ENCODE measurements at places on chromosomes 7 and 10.

GRCh38 chr10:2986391-2986801 lies 81.0 kb upstream of the PFKP start:
- no peak for DNase-seq

GRCh38 chr7:134870781-134871180 lies 91.3 kb downstream of the CALD1 start:
- DNase-seq, result no peak

- no peak for DNase-seq
These were observed 18.0 kb upstream of the SFMBT2 start for GRCh38 chr10:7428673-7429350.

DNA sequence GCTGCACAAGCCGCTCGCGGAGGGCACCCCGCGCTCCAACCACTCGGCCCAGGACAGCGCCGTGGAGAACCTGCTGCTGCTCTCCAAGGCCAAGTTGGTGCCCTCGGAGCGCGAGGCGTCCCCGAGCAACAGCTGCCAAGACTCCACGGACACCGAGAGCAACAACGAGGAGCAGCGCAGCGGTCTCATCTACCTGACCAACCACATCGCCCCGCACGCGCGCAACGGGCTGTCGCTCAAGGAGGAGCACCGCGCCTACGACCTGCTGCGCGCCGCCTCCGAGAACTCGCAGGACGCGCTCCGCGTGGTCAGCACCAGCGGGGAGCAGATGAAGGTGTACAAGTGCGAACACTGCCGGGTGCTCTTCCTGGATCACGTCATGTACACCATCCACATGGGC lies 50.0 kb downstream of the FIGNL1 start:
- DNase-seq, result no peak

GRCh38 chr10:96334616-96335526 lies 23.9 kb downstream of the OPALIN start:
- no peak for DNase-seq

- no peak for DNase-seq
These were observed 32.0 kb upstream of the BMPR1A start for GRCh38 chr10:86724445-86724844.

DNA sequence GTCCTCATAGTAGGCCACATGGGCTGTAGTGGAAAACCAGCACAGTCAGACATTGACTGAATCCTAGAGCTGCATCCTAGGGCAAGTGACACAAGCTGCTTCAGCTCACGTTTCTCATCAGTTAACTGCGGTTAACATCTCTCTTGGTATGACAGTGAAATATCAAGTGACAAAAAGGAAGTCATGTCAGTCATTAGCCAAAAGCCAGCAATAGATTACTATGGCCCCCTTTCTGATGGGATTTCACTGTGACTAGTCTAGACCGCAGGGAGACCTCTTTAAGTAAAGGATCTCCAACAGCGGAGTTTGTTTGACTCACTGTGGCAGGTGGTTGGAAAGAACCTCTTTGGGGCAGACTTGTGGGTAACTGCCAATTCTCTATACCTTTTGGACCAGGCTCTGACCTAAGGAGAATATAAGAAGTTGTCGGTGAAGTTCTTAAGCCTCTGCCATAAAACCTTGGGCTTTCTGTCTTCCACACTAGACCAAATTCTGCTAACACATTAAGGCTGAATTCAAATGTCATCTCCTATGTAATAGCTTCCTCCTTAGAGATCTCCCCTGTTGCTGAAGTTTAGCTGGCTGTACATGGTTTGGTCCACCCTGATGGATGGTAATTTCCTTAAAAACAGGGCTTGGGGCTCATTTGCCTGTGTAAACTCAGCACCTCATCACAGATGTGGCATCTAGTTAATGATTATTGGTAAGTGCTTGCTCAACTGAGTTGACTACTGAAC lies 115.3 kb downstream of the SGMS1 start:
- DNase-seq, result peak; percentile 19

GRCh38 chr10:130432850-130433249 lies 296.7 kb downstream of the GLRX3 start:
- no peak for DNase-seq

DNA sequence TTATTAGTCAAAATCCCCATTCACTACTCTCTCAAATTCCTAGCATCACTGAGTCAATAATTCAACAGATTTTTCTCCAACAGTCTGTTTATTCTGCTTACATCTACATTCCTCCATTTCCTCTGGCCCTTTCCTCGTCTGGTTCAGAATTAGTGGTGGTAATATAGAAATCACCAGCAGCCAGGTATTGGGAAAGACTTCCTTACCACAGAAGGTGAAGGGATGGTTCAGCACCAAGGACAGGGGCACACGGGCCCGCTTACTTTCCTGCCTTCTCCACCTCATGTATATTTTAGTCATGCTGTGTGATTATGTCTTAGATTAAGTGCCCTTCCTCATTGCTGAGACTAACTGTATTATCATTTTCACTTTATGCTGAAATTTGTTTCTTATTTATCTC lies 70.4 kb upstream of the APBB1IP start:
- DNase-seq, result peak; percentile 63

DNA sequence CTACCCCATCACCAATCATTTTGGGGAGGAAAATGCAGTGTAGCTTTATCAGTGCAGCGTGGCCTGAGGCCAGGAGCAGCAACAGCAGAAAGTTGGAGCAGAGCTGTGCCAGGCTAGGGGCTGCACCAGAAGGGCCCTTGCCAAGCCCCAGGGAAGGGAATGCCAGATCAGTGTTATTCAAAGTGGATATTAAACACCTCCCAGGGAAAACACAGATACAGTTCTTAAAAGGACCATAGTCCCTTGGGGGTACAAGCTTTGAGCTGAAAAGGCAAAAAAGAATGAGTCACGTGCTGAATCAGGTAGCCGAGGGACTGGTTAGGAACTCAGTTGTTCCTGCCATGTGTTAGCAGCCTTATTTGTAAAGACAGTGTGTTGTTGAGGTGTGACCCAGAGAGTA lies 54.0 kb downstream of the GSDME start:
- DNase-seq, result no peak

- no peak for DNase-seq
These were observed 13.5 kb upstream of the PCGF5 start for GRCh38 chr10:91206837-91207474.

DNA sequence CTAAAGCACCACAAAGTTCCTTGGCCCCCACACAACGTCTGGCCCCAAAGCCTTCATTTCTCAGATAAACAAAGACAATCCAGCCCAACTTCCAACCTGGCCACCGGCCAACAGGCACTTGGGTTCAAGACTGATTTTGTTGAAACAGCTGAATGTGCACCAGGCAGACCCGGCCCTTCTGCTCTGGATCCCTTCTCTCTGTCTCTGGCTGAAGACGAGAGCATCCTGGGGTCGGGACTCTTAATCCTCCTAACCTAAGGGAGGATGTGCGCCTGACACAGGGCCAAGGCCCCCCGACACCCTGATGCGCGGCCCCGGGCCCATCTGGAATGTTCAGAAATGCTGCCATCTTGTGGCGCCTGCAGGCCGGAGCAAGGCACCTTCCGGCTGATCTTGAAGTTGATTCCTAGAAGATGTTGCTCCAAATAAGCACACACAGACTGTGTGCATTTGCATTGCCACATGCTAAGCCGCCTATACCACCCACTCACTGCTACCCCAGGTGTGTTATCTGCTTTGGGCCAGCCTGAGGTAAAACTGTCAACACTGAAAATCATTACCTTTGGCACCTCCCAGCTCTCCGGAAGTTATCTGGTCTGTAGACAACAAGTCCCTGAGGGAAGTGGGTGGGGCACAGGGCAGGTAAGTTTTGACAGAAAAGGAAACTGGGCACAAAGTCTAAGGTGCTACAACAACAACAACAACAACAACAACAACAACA lies 98.4 kb upstream of the HABP2 start:
- DNase-seq, result no peak

DNA sequence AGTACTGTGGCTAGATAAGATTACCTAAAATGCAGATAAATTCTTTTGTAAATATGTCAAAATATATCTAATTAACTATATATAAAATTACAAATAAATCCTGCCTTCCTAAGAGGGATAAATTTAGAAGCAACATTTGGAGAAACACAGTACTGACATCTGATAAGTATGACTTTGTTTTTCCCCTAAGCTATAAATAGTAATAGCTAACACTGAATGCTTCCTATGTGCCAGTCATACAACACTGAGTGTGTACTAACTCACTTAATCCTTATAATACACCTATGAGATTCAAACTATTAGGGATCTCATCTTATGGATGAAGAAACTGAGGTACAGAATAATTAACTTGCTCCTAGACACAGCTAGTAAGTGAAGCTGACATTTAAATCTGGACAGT lies 733.4 kb downstream of the MAGI2 start:
- no peak for DNase-seq

DNA sequence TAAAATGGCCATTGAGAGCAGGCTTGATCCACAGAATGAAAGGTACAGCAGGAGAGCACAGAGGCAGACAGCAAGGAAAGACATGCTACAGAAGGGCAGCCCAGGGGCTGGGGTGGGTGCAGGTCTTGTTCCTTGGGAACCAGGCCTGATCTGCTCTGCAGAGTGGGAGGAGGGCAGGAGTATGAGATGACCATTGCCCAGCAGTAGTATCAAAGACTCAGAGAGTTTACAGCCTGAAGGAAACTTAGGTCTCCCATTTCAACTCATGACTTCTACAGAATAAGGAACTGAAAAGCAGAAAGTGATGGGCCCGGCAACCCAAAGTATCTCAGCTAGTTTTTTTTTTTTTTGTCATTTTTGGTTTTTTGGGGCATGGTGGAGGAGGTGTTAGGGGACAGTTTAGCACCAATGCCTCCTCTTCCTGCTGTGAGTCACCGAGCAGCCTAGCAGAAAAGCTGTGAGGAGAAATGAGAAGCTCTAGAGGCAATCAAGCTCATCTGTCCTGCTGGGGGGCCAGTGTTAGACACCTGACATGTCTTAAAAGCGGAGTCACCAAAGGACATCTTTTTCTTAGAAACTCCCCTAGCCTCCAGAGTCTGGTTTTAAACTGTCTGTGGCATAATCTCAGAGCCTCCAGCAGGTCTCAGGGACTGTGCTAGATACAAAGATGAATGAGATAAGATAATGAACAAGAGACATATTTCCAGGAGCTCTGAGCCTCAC lies 34.3 kb upstream of the HERPUD2 start:
- DNase-seq, result no peak

GRCh38 chr10:72828294-72828693 lies 65.2 kb upstream of the OIT3 start:
- DNase-seq, result no peak

- DNase-seq, result no peak
These were observed 95.8 kb downstream of the SEMA3C start for GRCh38 chr7:80823057-80823456.

GRCh38 chr10:113920875-113921274 lies 66.4 kb downstream of the NHLRC2 start:
- no peak for DNase-seq

- DNase-seq, result no peak
These were observed 75.9 kb downstream of the ADARB2 start for GRCh38 chr10:1661416-1661815.

DNA sequence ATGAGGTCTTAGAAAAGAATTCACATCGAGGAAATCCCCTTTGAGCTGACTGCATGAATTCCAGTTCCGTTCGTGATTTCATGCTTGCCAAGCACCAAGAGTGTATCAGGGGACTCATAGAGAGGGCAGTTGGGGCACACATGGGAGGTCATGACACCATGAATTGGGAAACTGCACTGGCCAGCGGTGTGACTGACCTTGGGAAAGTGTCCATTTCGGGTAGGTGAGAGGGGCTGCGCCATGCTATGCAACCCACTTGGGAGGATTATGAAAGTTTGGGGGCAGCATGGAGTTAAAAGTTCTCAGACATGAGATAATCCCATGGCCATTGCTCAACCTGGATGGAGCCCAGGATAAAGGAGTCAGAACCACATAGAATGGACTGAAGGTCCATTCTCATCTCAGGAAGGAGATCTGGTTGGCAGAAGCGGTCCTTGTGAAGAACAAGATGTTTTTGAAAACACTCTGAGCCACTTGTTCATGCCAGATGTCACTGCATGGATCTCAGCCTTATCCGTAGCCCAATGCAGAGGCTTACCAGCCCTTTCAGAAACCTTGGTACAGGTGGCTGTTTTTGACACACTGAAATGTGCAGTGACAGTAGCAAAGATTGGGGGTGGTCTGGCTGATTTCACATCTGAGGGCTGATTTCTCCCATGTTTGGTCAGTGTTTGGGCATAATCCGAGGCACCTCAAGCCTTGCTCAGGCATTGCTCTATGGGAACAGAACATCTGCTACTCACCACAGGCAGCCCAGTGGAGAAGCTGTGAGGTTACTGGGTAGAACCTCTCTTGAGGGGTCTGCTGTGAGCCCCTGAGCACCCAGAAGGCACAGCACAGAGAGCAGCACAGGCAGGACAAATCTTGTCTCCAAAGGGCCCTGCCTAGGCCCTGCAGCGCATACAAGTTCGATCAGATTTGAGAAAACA lies 252.3 kb downstream of the CXCL12 start:
- DNase-seq, result no peak

DNA sequence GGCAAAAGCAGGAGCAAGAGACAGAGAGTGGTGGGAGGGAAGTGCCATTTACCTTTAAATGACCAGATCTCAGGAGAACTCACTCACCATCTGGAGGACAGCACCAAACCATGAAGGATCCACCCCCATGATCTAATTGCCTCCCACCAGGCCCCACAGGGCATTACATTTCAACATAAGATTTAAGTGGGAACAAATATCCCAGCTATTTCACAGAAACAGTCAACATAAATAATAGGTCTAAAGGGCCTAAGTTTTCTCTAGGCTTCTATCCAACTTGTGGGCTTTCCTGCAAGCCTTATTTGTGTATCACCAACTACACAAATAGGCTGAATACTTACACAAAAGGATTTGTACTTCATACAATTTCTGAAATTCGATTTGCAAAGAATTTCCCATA lies 196.8 kb upstream of the POT1 start:
- DNase-seq, result peak; percentile 15

- DNase-seq, result no peak
These were observed 121.7 kb downstream of the FANK1 start for GRCh38 chr10:126017961-126018560.

- no peak for DNase-seq
These were observed 6.1 kb downstream of the GSTO2 start for GRCh38 chr10:104274762-104275721.

GRCh38 chr7:38398725-38399321 lies 125.4 kb upstream of the TARP start:
- peak; percentile 20 for DNase-seq

DNA sequence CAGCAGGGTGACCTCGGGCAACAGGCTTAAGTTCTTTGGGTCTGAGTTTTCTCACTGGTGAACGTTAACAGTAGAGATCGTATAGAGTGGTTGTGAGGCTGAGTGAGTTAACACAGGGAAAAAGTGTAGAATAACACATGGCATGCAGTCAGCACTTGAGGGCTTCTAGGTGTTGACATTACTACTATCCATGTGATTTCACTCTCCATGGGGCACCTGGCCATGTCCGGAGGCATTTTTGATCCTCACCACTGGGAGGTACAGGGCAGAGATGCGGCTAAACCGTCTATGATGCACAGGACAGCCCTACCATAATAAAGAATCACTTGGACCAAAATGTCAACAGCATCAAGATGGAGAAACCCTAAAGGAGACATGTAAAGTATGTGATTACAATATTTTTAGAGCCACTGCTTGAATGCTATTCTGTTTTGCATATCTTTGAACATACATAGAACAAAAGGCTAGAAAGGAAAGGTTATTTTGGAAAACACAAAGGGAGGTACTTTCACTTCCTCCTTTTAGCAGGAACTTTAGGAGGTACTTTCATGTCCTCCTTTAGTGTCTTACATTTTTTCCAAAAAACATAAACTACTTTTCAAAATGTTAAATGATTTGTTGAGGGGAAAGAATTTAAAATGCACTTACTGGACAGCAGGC lies 44.3 kb downstream of the NOD1 start:
- DNase-seq, result no peak

All from left renal cortex interstitium (tissue), 4 donors.